ENCODE measurements at places on chromosomes 2 and 18.

DNA sequence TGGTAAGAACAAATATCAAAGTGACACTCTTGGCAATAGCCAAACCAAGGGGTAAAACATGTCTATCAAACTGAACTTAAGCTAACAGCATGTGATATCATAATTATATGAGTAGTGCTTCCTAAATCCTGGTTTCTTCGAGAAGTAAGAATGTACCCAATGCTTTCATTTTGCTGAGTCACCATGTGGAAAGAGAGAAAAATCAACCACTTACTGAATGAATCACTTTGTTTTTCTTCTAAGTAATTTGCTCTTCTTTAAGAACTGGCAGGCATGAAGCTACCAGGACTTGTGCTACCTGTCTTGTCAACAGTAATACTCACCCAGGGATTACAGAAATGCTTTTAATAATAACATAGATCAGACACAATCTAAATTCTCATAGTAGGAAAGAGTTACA lies 19.0 kb upstream of the DUSP19 start:
- DNase-seq = no peak

GRCh38 chr2:180046776-180047175 lies 39.7 kb upstream of the CWC22 start:
- DNase-seq = no peak

GRCh38 chr2:118644190-118644589 lies 203.3 kb downstream of the EN1 start:
- DNase-seq = no peak

DNA sequence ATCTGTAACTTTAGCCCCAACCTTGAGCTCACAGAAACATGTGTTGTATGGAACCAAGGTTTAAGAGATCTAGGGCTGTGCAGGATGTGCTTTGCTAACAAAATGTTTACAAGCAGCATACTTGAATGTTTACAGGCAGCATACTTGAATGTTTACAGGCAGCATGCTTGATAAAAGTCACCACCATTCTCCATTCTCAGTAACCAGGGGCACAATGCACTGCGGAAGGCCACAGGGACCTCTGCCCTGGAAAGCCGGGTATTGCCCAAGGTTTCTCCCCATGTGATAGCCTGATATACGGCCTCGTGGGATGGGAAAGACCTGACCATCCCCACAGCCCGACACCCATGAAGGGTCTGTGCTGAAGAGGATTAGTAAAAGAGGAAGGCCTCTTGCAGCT lies 52.4 kb downstream of the LONRF2 start:
- DNase-seq = no peak

- DNase-seq = no peak
Observed at GRCh38 chr2:220811952-220812570, 760.0 kb downstream of the EPHA4 start.

DNA sequence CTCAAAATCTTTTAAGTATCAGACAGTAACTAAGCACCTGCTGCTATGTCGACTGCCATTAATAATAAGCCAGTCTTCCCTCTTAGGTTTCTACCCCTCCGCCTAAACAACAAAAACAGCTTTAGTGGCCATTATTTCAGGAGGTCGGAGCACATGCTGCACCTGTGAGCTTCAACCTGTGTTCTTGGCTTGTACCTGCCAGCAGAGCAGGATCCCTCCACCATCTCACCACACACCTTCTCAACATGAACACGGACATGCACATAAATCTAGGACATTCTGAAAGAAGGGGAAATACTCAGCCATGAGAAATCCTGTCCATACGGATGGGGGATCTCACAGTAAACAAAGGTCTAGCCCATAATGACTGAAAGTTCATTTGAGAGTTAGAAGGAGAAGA lies 3.7 kb downstream of the CYB5A start:
- no peak for DNase-seq

DNA sequence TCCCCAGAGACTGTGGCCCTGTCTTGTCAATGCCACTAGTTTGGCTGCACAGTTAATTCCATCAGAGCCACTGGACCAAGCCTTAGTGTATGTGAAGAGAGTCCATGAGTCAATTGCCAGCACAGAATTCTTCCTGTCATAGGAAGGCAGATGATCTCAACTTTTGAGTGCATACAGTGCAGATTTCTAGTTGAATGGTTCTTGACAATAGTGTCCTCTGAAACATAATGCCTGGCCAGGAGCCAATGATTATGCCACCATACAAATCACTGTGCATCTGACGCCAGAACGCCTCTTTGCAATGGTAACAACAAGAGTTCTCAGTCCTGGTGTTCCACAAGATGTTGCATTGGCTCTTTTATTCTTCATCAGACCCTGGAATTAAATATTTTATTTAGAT lies 7.1 kb downstream of the NEUROD1 start:
- DNase-seq = no peak

- peak; percentile 57 for DNase-seq
Observed at GRCh38 chr18:24488824-24489493, 28.5 kb downstream of the HRH4 start.

DNA sequence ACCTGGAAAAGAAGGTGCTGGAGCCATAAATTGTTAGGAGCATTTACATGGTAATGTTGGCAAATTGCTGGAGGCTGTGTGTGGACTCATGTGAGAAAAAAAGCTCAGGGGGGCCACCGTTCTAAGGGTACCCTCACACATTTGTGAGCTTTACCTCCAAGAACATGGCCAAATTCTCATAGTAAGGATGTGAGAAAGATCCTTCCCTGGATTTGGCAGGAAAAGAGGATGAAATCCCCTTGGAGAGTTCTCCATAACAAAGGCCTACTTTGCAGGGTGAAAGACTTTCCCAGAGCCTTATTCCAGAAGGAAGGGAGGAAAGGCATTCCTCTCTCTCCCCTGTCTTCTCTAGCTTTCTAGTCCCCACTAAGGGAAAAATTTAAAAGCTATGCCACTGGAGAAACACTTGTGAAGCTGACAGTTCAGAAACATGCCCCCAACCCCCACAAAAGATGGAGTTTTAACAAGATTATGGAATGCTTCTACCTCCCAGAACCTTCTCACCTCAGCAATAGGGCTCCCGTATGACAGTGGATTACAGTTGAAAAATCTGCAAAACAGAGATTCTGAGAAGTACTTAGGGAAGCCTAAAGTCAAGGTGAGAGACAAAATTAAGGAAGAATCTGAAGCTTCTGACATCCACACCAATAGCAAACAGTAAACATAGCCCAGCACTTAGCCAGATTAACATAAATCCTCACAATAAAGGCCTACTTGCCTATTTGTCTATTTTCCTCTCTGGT lies 20.2 kb upstream of the ERMN start:
- DNase-seq = no peak

DNA sequence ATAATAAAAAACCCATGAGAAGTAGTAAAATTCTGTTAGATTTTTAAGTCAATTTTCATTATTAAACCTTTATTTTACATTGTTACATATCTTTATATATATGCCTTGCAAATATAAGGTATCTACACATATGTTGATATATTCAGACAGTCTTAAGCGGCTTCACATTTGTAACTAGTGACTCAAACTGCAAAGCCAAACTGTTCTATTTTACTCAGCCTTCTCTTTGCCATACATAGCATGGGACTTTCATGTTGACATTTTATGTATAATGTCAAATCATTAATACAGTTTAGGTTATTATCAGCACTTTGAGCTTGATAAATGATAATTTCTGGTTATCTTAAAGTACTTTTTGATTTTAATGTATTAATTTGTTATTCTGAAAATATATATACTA lies 125.0 kb upstream of the WDSUB1 start:
- no peak for DNase-seq

DNA sequence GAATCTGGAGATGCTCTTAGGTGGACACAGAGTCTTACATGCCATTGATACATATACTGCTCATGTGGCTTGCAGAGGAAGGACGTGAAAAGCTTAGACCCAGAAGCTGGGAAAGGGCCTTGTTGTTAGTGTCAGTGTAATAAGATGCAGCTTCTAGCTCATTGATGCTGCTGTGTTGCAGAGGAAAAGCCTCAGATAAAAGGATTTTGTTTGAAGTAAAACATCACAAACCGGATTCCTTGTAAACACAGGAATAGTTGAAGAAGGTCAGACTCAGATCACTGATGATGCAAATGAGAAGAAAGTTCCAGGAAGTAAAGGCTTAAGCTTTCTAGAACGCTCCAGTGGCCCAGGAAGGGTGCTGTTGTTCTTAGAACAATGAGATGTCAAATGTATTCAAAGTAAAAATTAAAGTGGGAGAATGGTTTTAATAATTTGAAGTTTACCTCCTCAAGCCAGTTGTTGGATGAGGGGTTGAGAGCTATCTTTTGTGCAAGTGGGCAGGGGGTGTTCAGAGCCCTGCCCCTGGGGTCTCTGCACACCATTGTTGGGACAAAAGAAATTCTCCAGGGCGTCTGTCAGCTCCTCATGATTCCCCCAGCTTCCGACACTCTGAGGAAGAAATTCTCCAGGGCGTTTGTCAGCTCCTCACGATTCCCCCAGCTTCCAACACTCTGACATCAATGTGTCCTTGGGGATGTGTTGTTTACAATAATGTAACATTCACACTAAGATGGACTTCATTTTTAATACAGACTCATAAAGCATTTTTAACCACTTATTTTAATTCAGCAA lies 61.3 kb upstream of the CHMP1B start:
- no peak for DNase-seq

GRCh38 chr18:55322178-55322735 lies 265.7 kb downstream of the TCF4 start:
- DNase-seq = no peak

DNA sequence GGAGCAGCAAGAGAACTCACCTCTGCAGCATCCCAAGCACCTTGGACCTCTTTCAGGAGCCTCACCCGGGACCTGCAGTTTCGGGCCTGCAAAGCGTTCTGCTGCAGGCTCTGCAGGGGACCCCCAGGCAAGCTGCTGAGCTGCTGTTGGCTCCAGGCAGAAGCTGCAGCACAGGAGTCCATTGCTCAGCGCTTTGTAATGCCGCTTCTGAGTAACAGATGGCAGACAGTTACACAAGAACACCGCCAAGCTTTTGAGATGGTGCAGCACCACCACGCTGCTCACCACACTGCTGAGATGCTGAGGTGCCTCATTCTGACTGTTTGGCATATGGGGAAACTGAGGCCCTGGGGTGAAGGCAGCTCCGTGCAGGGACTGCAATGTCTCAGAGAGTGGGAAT lies 1.9 kb upstream of the GALNT14 start:
- no peak for DNase-seq

DNA sequence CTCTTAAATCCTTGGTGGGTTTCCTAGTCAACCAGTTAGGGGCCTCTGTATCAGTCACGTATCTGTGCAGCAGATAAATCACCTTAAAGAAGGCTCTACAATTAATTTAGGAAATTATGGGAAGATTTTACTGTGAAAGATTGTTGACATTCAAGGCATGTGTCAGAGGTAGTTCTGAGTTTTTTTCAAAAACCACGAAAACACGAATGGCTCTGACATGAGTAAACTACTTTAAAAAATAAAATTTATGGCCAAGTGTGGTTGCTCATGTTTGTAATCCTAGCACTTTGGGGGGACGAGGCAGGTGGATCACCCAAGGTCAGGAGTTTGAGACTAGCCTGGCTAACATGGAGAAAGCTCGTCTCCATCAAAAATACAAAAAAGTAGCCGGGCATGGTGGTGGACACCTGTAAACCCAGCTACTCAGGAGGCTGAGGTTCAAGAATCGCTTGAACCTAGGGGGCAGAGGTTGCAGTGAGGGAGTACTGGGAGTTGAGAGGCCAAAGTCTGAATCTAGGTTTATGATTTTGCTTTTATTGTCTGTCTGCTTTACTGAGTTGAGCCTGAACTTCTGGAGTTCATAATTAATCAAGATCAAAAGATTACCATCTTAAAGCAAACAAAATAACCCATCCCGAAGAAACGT lies 77.1 kb downstream of the SPRED2 start:
- DNase-seq = no peak

- DNase-seq = no peak
Observed at GRCh38 chr2:109427661-109428091, 186.1 kb downstream of the SEPTIN10 start.

DNA sequence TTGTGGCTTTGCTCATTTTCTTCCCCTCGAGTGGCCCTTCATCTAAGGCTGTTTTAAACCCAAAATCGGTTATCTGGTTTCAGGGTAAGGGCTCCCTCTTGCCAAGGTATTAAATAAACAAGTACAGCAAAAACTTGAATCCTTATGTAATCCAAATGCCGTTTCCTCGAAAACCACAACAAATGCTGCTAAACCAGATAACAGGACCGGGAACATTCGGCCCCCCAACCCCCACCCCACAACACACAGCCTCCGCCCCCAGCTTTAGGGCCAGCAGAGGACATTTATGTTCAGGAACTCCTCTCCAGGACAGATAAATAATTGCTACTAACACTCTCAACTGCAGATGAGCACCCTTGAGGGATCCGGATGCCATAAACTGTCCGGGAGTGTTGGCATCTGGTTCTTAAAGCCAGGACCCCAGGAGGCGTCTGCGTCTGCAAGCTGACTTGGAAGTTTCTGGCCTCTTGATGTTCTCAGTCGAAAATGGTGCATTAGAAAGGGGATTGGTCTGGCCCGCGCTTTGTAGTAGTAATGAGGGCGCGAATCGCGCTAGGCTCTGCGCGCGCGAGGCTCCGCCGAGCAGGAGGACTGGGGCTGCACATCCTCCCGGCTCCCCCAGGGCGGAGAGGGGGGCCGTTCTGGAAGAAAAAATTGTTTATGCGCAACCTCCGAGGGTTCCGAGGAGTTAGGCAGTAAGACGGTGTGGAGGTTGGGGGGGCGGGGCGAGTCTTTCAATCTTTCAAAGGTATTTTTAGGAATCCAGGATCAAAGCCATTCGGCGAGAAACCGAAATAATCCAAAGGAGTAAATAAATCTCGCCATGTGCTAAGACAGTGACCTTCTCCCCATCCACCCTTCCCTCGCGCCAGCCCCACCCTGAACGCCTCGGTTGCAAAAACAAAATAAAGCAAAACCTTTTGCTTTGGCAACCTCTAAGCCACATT lies 3.9 kb upstream of the ID2 start:
- DNase-seq = peak; percentile 39

DNA sequence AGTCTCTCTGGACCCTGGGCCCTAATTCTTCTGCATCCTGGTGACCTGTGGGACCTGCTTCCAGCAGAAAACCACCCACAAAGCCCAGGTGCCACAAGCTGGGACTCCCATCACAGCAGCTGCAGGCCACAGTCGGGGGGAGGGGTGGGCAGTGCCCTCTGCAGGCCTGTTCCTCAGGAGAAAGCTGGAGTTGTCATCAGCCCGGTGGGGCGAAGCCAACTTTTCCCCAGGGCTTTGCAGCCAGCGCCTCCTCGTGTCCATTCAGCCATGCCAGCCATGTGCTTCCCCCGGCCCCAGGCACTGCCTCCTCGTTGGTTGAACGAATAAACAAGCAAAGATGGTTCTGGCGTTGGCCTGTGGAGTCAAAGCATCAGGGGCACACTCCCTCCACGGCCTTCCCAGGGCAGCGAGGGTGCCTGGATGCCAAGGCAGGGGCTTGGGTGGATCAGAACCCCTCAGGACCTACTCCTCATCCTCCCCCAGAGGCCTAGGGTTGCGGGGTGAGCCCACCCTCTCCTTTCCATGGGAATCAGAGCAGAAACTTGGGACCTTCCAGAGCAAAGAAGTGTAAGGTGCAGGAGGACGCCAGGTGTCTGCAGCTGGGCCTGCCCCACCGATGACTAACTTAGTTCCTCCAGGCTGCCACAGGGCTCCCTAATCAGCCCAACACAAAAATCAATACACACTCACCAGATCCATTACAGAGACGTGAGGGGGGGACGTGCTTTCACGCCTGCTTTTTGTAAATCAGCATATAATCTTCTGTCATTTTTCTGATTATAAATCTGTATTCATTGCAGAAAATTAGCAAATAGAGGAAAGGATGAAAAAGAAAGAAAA lies 75.7 kb upstream of the RAB6C start:
- DNase-seq = no peak
